ENCODE measurements at places on chromosomes 12 and 14.

DNA sequence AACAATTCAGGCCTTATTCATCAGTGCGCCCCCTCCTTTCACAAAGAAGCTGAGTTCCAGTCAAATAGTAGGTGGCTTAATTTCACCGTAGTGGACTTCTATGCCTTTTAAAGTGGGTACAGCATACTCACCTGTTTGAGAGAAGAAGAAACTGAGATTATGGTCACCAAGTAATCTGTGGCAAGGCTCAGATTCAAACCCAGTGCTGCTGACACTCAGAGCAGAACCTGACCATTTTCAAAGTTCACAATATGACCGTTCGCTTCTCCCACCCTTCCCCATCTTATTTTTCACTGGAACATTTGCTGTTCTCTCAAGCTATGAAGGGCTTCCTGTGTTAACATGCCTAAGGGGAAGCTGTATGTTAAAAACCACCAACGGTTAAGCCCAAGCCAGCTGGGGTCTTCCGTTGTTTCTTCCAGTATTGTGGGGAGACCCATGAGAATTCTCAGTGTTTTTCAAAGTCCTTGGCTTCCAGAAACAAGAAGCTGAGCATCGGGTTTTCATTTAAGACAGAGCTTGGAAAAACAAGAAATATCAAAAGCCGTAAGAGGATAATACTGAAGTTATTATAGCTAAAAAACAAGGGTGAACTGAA lies 6.1 kb upstream of the PSMA6 start:
- no peak for DNase-seq

GRCh38 chr12:103138538-103138937 lies 181.1 kb downstream of the ASCL1 start:
- DNase-seq: no peak

- no peak for DNase-seq
Measured at GRCh38 chr12:89194683-89195082, 157.6 kb downstream of the DUSP6 start.

GRCh38 chr14:65853407-65853955 lies 441.0 kb downstream of the FUT8 start:
- no peak for DNase-seq

- no peak for DNase-seq
Measured at GRCh38 chr12:50926415-50926814, 25.9 kb upstream of the HIGD1C start.

DNA sequence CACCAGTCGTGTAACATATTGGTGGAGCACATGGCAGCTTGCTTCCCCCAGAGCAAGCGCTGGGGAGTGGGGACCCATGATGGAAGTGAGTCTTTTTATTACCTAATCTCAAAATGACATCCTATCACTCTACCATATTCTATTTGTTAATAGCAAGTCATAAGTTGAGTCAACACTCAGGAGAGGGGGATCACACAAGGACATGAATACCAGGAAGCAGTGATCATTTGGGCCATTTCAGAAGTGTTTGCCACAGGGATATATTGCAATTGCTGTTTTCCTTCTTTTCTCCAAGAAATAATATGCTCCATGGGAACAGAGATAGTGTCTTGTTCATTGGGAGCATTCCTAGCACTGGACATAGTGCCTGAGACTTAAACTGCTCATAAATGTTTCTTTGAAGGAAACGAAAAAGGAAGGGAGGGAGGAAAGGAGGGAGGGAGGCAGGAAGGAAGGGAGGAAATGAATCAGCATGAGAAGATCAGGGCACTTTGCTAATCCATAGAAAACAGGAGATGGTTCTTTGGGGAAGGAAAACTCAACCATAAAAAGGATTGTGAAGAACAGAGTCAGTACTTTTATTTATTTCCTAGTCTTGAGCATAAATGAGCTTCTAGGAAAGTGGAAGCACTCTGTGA lies 39.2 kb upstream of the EEA1 start:
- DNase-seq: no peak

DNA sequence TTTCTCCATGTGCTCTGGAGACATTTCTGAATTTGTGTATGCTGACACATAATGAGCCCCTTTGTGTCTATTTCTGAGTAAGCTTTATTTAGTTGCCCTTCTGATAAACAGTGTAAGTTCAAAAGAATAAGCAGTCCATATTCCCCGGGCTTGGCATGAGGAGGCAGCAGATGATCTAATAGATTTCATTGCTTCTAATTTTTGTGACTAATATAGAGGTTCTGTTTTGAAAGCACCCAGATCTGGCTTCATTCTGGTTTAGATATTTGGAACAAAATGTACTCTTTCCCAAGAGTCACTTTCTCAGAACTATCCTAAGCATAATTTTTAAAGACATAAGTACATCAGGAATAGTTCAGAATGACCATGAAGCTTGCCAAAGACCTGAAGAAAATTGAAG lies 290.9 kb downstream of the BTG1 start:
- DNase-seq: no peak

DNA sequence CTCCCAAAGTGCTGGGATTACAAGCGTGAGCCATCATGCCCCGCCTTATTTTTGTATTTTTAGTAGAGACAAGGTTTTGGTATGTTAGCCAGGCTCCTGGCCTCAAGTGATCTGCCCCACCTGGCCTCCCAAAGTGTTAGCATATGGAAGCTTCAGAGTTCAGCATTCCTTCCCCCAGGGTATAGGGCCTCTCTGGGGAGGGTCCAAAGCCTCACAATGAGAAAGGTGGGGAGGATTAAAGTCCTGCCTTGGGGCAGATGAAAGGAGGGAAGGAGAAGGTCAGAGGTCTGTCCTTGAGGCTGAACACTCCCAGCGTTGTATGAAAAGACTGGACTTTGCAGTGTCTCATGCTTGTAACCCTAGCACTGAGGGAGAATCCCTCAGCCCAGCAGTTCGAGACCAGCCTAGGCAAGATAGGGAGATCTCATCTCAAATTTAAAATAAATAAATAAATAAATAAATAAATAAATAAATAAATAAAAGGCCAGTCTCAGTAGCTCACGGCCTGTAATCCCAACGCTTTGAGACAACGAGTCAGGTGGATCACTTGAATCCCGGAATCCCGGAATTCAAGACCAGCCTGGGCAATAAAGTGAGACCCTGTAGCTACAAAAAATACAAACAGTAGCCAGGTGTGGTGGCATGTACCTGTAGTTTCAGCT lies 22.0 kb upstream of the RCOR1 start:
- DNase-seq: no peak

DNA sequence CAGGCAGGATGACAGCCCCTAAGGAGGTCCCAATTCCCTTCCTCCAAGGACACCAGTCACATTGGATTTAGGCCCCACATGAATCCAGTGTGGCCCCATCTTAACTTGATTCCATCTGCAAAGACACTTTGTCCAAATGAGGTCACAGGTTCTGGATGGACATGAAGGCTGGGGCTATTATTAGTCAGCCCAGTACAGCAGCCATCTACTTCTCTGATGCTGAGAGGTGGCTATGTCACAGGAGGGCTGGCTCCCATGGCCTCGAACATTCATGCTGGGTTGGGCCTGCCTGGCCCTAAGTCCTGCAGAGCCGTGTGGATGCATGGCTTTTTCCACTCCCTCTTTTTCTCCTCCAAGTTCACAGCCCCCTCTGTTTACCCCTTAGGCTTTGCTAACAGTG lies 35.9 kb downstream of the SLC15A4 start:
- no peak for DNase-seq

DNA sequence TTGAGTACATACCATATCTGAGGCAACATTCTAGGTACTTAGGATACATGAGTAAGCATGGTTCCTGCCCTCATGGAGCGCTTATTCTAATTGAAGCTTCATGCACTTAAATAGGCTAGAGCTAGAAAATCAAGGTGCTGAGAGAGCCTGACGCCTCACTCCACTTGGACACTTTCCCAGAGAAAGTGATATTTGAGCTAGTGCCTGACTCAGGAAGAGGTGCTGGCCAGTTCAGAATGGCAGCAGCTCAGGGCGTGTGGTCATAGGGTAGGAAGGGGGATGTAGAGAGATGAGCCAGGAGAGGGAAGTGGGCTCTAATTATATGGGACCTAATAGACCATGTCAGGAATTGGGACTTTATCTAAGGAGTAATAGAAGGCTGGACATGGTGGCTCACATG lies 33.3 kb downstream of the TULP3 start:
- DNase-seq: no peak

GRCh38 chr14:100306998-100307765 lies 938 bp upstream of the SLC25A29 start:
- no peak for DNase-seq

DNA sequence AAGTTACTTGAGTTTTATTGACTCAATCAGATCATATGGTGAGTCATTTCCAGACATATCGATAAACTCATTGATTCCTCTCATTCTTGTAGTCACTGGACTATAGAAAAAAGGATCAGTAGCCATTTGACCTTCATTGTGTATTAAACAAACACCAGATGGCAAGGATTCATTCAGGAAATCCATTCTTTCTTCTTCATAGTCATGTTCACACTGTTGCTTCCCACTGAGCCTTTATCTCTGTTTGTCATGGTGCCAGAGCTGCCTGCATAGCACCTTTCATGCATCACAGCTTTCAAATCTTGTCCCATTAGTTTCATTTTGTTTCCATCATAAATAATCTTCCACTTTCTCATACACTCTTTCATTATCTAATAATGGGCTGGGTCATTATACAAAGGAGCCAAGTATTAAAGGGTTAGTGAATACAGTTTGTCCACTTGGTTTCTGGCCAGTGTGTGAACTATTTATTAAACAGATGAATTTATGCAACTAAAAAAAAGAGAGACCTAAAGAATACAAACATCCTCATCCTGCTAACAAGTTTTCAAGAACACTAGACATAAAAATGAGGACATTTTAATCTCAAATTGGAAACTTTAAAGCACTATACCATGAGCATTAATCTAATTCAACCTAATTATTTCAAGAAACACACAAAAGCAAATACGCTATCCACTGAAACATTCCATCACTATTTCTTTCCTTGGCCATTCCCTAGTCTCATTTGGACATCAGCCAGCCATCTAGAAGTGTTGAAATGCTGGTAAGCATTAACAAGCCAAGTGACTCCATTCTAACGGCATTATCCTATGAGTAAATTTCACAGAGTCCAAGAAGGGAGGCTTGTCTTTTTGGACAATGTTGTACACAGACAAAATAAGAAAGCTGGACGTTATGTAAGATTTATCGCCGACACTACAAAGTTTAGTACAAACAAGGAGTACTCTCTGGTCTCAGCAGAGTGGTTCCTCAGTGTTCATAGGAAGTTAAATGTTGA lies 476.5 kb downstream of the FOXG1 start:
- no peak for DNase-seq

- peak; percentile 77 for DNase-seq
Measured at GRCh38 chr12:52155048-52155868, 36.6 kb downstream of the KRT80 start.

DNA sequence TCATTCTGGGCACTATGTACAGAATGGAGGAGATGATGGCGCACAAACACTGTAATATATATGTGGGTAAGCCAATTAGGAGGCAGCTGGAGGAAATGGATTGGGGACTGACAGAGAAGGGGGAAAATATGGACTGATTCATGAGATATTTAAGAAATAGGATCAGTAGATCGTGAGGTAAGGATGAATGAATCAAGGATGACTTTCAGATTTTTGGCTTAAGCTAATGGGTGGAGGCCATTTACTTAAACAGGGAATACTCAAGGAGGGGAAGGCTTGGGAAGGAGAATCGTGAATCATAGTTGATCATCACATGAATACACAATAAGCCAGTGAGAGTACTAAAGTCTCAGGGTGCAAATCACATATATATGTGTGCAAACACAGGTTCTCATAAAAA lies 11.2 kb upstream of the GNPNAT1 start:
- DNase-seq: no peak

GRCh38 chr12:31224768-31225448 lies 101.0 kb downstream of the SINHCAF start:
- DNase-seq: no peak

DNA sequence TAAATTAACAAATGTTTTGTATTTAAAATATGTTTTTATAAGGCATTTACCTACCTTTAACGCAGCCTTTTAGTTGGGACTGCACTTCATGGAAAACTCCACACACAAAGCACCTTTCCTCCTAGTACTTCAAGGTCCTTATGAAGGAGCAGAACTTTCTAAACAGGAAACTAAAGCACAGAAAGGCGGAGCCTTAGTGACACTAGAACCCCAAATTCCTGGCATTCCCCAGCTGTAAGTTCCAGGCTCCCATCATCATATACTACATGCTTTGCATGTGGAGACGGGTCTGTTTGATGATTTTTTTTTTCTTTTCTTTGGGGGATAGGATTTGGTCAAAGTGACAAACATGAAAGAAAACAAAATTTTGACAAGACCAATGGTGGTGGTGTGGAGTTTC lies 39.5 kb downstream of the STXBP6 start:
- DNase-seq: no peak

GRCh38 chr14:35050652-35051051 lies 4.6 kb downstream of the FAM177A1 start:
- DNase-seq: no peak

DNA sequence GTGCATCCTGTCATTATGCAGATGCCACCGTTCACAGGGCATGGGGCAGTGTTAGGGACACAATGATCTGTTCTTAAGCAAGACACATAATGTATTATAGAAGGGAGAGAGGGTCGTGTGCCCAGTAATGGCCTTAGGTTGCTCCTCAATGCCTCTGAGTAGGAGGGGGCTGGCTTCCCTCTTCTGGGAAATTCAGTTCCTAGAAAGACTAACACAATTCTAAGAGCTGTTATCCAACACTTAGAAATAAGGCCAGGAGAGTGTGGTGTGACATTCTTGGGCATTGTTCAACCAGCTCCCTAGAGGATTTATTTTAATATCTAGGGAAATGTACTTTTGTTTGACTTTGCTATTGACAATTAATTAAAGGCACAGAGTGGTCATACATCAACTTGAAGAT lies 118.5 kb downstream of the ADCK1 start:
- no peak for DNase-seq

DNA sequence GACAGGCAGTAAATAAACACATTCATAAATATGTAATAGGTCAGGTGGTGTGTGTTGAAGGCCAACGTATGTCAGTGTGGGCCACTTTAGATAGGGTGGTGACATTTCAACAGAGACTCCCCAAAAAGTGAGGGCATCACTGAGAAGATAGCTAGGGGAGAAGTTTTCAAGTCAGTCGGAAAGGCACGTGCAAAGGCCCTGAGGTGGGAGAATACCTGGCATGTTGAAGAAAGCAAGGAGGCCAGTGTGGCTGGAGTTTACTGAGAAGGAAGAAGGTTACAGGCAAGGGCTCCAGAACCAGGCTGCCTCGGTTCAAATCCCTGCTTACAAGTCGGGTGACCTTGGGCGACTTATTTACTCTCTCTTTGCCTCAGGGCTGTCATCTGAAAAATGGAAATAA lies 11.0 kb upstream of the HEBP1 start:
- no peak for DNase-seq

DNA sequence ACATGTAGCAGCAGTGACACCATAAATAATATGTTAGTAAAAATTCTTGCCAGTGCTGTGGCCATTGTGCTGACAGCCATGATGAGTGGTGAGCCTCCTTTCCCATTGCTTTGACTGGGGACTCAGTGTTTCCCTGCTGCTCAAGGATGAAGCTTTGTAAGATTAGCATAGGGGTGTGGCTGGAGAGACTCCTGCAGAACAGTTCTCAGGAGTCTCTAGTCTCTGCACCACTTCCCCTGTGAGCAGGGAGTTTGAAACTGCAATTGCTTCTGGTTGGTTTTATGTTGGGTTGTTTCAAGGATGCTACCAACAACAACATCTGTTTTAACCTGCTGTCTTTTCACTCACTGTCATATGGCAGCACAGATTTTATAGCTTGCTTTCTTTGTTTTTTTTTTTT lies 41.4 kb downstream of the ZC3H14 start:
- DNase-seq: no peak

GRCh38 chr12:99372257-99372920 lies 275.2 kb upstream of the GARIN6 start:
- DNase-seq: no peak

- DNase-seq: no peak
Measured at GRCh38 chr12:68953536-68953935, 20.6 kb upstream of the CPM start.
